Activated T-cell treated with anti-CD3 and anti-CD28 coated beads for 24 hours (primary cell): ENCODE measurements at places on chromosomes 5 and 9.

GRCh38 chr9:129005336-129005997 is 22.7 kb downstream of the SH3GLB2 start:
- DNase-seq: no peak

DNA sequence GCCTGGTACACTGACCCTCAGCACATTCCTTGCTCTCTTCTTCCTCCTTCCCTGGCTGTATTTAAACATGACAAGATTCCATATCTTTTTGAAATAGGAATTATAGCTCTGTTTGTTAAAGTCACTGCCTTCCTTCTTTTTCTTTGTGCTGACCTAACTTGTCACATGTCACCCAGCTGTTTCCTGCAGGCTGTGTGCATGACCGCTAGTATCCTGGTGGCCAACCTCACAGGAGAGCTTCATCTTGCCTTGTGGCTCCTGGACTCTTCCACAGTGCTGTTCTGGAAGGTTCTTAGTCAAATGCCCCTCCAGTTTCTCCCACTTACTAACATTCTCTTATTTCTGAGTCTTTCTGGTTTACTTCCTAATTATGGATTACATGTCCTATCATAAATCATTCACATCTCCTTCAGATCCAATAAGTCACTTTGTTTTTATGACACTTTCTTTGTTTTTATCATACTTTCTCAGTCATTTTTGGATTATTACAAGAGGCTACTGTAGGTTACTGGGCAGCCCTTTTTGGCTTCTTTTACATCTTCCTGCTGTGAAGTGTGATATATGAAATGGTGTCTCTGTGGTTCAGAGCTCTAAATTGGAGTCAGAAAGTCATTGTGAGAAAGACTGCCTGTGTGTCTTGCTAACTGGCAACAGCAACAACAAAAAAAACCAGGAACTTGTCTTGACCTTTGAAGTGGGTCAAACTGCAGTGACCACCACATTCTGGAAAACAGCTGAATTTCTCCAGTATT is 463.6 kb upstream of the DAP start:
- DNase-seq: no peak

GRCh38 chr9:132005899-132006298 is 73.8 kb downstream of the MED27 start:
- no peak for DNase-seq

DNA sequence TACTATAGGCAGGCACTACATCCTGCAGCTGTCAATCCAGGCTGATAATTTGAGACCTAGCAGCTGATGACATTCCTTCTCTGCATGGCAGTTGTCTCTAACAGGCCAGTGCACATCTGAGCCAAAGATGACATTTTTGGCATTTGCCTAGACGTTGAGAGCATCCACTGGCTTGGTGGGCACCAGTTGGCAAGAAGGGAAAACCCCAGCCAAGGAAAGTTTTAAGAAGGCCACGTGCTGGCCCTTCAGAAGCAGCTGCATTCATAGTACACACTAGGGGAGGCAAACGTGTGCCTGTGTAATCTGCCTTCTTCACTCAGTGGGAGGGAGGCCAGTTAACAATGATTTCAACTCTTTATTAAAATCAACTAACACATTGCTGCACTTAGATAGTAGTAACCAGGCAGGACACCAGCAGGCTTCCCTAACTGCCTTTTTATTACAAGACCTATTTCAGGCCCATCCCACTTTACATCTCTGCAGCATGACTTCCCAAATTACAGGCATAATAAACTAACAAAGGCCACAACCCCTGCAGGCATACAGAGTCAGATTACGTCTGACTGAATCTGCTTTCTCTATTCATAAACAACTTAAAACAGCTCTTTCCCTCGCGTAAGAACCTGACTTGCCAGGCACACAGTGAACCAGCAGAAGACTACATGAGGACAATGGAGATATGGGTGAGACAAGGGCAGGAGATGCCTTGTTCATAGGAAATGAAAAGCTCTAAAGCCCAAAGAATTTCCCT is 576.3 kb downstream of the PDE4D start:
- no peak for DNase-seq

DNA sequence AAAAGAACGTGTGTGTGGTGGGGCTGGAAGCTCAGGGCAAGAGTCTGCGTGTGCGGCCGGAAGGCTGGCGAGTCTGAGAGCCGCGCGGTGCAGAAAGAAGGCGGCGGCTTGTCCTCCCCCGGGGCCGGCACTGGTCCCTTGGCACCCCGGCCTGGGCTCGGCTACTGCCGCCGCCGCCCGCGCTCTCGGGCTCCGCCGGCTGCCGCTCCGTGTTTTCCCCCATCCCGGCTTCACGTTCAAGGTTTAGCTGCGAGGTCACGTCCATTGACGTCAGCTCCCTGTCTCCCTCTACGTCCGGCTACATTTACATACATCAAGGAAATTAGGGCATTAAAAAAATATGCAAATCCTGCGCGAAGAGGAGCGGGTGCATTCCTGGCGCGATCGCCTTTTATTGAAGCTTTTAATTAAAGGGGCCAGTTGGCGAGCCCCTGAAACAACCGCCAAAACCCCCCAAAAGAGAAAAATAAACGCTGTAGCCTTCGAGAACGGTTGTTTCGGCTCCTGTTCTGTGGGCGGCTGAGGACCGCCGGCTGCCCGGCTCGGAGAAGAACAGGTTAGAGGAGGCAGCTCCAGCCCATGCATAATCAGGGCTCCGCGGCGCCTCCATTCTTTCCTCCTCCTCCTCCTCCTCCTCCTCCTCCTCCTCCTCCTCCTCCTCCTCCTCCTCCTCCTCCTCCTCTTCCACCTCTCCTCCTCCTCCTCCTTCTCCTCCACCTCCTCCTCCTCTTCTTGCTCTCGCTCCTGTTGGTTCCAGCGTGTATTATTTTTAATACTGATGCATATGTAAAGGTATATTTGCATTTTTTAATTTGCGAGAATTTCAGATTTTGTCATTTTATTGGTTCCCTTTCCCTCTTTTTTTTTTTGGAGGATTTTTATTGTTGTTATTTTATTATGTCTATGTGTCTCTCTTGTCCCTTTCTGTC is 207.0 kb downstream of the MEF2C start:
- DNase-seq: no peak

DNA sequence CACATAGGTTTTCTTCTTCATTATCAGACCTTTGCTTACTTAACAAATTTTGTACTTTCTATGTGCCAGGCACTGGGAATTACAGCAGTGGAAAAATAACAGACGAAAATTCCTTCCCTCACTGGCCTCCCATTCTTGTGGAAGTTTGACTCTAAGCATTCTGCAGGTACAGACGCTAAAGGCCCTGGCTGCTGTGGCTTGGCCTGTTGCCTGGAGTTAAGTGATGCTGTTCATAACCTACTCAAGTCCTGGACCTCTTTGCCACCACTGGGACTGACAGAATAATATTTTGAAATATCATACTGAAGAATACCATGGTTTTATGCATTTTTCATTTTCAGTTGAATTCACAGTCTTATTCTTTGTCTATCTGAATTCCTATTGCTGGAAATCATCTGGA is 97.3 kb upstream of the SPATA31C2 start:
- no peak for DNase-seq

DNA sequence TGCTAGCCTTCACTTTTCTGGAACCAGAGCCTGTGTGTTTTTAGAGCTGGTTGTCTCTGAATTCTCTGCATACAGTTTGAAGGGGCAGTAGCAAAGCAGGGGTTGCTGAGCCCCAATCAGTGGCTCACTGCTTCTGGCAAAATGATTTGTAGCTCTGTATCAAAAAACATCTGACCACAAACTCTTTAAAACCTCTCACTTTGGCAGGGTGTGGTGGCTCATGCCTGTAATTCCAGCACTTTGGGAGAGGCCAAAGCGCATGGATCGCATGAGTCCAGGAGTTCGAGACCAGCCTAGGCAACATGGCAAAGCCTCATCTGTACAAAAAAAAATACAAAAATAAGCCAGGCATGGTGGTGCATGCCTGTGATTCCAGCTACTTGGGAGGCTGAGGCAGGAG is 28.3 kb upstream of the APC start:
- DNase-seq: no peak

DNA sequence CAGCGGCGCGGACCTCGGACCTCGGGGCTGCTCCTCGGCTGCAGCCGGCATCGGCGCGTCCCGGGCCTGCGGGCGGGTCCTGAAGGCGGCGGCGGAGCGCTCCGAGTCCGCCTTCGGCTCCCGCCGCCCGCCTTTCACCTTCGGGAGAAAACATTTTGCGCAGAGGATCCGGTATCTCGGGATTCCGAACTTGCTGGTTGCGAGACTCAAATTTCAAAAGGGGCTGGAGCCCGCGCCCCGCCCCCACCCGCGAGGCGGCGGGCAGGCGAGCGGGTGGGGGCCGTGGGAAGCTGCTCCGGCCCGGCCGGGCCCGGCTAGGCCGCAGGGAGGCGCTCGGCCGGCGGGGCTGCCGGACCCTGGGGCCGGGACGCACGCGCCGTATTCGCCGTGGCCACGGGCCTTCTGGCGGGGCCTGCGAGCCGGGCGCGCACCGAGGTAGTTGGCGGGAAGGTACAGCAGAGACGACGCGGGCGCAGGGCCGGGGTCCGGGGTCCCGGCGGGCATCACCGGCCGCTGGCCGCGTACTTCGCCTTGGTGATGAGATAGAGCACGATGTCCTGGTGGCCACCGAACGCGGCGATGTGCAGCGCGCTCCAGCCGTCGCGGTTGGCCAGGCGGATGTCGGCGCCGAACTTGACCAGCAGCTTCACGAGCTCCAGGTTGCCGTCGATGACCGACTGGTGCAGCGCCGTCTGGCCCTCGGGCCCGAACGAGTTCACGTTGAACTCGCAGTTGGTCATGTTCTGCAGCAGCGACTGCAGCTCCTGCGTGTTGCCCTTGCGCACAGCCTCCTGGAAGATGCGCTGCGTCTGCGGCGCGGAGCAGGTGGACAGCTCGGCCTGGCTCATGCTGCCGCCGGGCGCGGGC is 757 bp downstream of the NRARP start:
- no peak for DNase-seq

- DNase-seq: no peak
These were observed 1388.3 kb upstream of the ACO1 start for GRCh38 chr9:30995956-30996738.

DNA sequence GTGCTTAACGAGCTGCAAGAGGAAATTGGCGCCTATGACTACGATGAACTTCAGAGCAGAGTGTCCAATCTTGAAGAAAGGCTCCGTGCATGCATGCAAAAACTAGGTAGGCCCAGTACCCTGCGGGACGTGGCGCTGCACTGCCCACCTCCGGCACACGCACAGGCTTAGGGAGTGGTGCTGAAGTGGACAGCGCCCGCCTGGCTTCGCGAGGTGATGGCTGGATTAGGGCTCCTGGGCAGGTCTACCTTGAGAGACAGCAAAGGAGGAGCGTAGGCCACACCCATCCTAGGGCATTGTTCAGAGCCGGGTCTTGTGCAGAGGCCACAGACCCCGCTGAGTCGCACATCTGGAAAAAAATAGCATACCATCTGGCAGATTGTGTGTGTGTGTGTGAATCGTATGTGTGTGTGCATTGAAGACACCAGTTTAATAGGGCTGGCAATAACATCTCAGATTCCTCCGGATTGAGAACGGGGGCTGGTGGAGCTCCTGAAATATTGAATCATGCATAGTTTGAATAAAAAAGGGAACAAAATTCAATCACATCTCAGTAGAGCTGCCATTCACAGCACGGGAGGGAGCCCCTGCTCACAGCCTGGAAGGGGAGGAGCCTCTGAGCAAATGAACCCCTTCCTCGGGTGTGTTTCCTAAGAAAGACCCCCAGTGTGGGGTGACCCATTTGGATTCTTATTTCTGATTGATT is 11.1 kb downstream of the OLFM1 start:
- DNase-seq: no peak
